ENCODE measurements at places on chromosomes 2 and 18.
A peak's percentile ranks its signal among the peaks of the same experiment; 100 is the strongest.

GRCh38 chr2:42835577-42836371 lies 43.4 kb upstream of the HAAO start:
- DNase-seq: peak; percentile 99

GRCh38 chr2:75523313-75524275 lies 37.1 kb downstream of the EVA1A start:
- DNase-seq: peak; percentile 75

GRCh38 chr2:27171351-27171848 lies 22.6 kb downstream of the TCF23 start:
- no peak for DNase-seq

- DNase-seq: peak; percentile 51
Measured at GRCh38 chr2:124698979-124699565, 674.0 kb downstream of the CNTNAP5 start.

GRCh38 chr2:167670588-167670987 lies 576.8 kb downstream of the STK39 start:
- DNase-seq: no peak

DNA sequence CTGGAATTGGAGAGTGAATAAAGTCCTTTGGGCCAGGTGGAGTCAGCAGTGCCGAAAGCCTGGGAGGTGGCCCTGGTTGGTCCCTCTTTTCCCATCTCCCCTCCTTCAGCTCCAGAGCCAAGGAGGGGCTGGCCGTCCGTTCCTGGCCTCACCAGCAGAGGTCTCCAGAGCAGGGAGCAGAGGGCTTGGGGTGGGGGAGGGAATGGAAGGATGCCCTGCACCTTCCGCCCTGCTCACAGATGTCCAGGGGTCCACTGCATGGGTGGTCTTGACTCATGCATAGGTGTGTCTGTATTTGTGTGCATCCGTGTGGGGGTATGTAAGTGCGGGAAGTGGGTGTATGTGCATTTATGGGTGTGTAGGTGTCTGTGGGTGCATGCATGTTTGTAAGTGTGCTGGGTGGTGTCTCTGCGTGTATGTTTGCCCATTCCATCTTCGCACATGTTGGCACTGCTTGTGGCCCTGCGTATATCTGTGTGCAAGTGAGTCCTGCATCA lies 201.8 kb downstream of the ZFP36L2 start:
- DNase-seq: peak; percentile 55

- no peak for DNase-seq
Measured at GRCh38 chr2:170282851-170283250, 104.9 kb downstream of the MYO3B start.

GRCh38 chr2:29374823-29375222 lies 259.6 kb downstream of the CLIP4 start:
- no peak for DNase-seq

DNA sequence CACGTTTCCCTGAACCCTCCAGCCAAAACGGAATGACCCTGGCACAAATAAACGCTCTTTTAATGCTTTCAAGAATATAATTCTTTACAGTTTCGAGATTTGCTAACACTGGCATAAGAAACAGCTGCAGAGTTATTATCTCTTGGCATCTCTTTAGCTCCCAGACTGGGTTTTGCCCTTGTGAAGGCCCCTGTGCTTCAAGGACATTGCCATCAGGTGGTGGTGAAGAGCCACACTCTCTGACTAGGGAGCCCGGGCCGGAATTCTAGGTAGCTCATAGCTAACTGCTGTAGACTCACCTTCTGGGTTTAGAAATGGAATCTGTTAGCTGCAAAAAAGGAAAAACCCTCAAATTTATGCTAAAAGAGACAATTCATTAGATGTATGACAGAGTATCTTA lies 13.3 kb upstream of the GALNT14 start:
- no peak for DNase-seq

GRCh38 chr2:110838657-110839384 lies 106.4 kb downstream of the ACOXL start:
- no peak for DNase-seq

DNA sequence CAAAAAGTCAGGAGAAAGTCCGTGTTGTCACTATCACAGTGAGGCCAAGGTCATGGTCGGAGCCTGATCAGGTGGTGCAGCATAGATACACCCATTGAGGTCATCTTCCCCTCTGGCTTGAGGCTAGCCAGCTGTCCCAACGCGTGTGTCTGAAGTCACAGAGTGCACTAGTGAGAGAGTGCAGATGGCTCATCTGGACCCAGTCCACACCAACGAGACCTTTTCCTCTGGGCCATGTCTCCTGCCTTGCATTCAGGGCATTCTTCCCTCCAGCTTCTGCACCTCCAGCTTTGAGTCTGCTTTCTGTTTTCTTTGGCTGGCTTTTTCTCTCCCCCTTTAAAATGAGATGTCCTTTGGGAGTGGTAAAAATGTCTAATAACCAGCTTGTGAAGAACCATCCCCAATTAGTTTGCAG lies 146.9 kb downstream of the TDRD15 start:
- no peak for DNase-seq

DNA sequence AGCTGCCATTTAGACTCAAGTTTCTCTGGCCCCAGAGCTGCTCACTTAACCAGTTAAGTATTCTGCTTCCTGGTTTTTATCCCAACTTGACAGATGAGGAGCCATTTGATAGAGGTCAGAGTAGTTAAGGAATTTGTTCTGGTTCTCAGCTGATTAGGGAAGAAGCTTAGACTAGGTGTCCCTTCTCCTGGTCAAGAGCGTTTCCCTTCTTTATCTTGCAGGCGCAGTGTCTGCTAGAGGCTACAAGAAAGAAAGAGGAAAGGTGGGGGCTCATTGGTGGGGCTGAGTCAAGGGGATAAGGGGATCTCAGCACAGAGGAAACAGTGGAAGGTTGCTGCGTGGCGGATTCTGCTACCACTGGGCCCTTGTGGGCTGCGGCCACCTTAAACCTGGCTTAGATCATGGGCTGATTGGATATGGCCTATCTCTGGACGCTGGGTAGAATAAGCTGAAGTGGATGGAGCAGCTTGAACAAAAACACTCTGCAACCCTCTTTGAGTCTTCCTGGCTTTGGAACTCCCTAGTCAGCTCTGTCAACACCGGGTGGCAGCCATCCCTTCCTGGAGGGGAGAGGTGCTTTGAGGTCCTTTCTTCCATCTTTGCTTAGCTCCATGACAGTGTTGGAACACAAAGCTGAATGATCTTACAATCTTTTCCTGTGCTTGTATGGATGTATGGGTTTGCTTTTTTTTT lies 70.8 kb downstream of the QPCT start:
- peak; percentile 70 for DNase-seq

- peak; percentile 7 for DNase-seq
Measured at GRCh38 chr2:39942950-39943349, 163.9 kb upstream of the THUMPD2 start.

DNA sequence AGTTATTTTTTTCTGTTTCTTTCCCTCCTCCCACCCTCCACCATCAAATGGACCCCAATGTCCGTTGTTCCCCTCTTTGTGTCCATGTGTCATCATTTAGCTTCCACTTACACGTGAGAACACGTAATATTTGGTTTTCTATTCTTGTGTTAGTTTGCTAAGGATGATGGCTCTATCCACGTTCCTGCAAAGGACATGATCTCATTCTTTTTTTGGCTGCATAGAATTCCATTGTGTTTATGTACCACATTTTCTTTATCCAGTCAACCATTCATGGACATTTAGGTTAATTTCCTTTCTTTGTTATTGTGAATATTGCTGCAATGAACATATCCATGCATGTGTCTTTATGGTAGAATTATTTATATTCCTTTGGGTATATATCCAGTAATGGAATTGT lies 91.3 kb upstream of the TNP1 start:
- no peak for DNase-seq
